ENCODE measurements at places on chromosomes 1 and 21.

DNA sequence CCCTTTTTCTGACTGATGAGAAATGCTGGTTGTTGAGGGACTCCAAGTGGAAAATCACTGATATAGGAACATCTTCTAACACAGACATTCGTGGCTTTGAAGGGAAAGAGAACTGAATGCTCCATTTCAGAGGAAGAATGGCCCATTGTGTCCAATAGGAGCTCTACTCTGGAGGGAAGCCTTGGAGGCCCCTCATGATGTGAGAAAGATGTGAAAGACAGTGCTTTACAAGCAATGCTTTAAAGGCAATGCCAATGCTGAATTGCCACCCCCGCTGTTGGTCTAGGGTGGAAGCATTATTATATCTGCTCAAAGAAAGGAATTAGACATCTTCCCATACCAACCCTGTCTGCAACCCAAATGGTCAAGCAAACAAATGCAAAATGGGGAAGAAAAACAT is 13.7 kb downstream of the NMNAT2 start:
- no peak for DNase-seq

GRCh38 chr21:37036177-37036576 is 29.7 kb downstream of the RIPPLY3 start:
- no peak for DNase-seq

DNA sequence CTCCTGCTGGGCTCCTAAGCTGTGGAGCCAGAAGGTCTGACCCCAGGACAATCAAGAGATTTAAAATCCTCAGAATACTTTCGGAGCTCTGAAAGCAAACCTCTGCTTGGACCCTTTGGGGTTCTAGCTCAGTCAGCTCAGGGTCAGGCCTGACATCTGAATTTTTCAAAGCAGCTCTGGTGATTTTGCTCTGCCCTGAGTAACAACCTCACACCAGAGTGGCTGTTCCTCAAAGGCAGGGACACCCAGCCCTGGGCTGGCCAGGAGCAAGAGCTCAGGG is 11.9 kb downstream of the SLC1A7 start:
- DNase-seq, result no peak

GRCh38 chr21:30044447-30045064 is 104.8 kb upstream of the GRIK1 start:
- peak; percentile 2 for DNase-seq

GRCh38 chr1:241171991-241172390 is 185.0 kb downstream of the RGS7 start:
- no peak for DNase-seq

DNA sequence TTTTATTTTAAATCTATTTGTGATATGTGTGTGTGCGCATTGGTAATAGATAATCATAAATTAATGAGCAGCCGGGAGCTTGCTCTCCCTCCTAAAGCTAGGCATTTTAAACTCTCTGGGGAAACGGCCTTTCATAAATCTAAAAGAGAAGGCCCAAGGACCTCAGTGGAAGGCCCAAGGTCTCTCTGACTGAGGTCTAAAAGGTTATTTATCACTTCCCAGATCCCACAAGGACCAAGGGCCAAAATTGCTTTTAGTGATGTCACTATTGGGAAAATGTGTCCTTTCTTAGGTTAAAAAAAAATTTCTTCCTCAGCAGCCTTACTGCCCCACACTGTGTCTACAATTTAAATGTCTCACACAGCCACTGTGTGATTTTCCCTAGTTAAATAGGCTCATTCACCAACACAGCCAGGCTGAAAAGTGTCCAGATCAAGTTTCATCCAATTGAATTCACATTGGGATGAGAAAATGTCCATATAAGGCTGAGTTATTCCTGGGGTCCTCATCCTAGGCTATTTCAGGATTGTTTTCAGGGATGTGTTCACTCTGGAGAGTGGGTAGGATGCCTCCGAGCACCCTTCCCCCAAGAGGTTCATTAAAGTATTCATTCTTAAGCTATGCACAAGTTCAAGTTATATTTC is 46.1 kb downstream of the SLC44A3 start:
- no peak for DNase-seq

- DNase-seq, result no peak
Observed at GRCh38 chr1:51326839-51327238, 3.5 kb downstream of the TTC39A start.

DNA sequence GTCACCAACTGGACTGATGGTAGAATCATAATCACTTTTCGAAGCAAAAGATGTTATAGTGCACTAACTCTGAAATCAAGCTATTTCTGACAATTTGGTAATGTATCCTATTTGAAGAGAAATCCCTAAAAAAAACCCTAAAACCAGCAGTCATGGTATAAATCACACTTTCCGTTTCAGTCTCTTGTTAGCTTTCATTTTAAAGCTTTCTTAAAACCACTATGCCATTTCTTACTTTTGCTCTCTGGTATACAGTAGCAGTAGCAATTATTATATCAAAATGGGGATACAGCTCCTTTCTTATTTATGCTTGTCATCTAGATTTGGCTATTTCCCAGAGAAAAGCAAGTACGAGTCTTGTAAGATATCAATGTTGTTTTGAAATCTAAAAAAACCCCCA is 323.3 kb downstream of the KCTD3 start:
- no peak for DNase-seq

GRCh38 chr1:248007778-248008177 is 5.7 kb upstream of the OR2L5 start:
- DNase-seq, result no peak

DNA sequence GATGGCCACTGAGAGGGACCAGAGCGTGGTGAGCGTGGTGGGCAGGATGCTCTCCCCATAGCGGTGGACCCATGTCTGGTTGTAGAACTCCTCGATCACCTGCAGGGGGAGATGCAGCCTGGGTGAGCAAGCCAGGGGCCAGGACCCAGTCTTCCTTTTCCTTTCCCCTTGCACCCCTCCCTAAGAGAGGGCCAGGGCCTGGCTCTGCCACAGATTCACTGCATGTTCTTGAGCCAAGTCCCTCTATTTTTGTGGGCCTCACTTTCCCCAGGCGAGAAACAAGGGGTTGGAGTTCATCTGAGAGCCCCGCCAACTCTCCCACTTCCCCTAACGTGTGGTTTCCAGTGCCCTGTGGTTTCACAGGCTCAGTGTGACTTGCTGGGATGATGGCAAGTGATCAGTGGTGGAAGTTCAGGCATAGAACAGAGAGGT is 27.5 kb downstream of the SLC2A1 start:
- no peak for DNase-seq

GRCh38 chr1:240611619-240612480 is at the start of gene GREM2:
GREM2 (minus strand) TSS chr1:240612155; CDS start chr1:240493475, 118,680 bp downstream.
- peak; percentile 59 for DNase-seq

DNA sequence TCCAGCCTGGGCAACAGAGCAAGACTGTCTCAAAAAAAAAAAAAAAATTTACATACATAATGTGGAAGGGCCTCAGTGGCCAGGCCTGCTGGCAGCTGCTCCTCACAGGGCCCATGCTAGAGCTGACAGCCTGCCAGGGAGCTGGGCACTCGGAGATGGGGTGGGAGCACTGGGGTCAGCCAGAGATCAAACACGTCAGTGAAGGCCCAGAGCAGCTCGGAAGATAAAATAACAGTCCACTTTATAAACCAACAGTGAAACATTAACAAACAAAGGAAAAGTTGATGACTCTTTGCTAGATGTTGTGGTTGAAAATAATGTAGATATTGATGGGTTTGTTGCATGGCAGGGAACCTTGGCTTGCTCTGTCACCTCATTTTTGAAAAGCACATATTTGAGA is 42.7 kb downstream of the ATP5PF start:
- no peak for DNase-seq

GRCh38 chr1:200535605-200536004 is 84.9 kb downstream of the KIF14 start:
- no peak for DNase-seq

DNA sequence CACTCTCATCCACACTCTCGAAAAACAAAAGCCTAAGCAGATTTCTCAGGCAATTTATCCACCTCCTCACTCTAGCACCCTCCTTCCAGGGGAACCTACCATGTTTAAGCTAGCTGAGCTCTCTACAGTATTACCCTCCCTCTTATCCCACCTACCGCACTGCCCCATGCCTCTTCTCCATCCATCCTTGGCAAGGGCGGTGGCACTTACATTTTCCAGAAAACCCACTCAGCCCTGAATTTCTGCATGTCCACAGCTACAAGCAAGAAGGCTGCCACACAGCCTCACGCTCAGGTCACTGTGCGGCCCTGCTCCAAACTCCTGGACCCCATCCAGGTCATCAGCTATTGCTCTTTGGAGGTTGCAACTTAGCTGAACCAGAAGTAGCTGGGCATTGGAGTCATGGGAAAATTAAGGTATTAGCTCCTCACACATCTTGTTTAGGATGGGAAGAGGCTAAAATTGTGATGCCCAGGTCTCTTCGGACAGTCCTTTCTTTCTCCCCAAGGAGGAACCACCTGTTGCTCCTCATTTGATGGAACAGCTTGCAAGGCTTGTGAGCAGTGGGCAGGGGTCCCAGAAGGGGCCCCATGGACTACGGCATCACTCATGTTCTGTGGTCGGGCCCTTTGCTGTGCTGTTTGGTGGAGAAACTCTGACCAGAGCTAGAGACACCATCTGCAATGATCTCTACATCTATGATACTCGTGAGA is 1.1 kb downstream of the KLHDC9 start:
- DNase-seq, result no peak

DNA sequence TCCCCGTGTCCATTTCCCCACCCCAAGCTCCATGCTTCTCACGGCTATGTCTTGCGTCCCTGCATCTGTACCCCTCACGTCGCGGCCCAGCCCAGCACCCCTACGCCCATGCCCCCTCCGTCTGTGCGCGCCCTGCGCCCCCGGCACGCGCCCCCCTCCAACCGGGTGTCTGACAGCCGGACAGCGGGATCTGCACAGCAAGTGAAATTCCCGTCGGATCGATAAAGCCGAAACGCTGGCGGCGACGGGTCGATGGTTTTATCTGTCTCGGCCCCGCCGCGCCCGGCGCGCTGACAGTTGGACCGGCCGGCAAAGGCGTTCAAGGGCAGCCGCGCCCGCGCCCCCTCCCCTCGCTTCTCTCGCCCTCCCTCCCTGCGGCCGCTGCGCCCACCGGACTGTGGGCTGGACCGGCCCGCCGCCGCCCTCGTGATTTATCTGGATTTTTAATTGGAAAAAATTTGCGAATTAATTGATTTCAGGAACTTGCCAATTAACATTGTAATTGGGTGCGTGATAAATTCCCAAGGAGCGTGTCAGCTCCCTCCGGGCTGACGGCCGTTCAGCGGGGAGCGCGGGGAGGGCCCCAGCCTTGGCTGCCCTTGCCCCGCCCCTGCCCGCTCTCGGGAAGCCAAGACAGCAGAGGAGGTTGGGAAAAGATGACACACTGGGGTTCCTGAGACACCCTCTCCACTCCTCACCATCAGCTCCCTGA is 57.1 kb downstream of the TMEM53 start:
- DNase-seq, result no peak

- no peak for DNase-seq
Observed at GRCh38 chr1:42136466-42136865, 16.7 kb upstream of the GUCA2B start.

DNA sequence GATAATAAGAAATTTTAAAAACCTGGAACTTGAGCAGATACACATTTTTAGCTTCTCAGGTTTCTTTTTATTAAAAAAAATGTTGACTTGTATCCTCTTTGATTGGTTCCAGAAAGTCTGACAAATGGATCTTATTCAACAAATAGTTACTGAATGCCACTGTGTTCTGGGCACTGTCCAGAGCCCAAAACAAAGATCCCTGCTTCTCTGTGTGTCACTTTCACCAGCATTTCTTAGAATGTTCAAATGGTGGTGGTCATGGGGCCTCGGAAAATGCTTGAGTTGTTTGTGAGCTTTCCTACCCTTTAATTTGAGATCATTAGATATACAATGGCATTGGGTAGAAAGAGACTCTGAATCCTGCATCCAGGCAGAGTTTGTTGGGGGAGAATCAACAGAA is 19.9 kb downstream of the ACTN2 start:
- no peak for DNase-seq

DNA sequence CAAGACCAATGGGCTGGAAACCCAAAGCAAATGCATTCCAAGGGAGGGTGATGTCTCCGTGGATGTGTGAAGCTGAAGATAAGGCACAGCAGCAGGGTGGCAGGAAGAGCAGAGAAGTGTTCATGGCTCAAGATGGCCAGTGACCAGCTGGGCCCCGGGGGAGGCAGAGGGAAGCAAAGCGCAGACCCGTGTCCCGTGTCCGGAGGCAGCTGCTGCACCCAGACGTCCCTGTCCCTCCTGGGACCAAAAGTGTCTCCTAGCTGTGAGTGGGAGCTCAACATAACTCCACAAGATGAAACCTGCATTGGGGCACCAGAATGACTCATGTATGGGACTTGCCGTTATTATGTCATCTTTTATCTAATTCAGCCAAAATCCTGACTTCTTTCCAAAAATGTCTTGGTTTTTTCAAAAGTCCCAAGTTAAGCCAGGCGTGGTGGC is 118.2 kb downstream of the RIPK4 start:
- no peak for DNase-seq
